ENCODE measurements at places on chromosomes 11 and 22.

GRCh38 chr11:34890089-34890488 lies 26.1 kb downstream of the APIP start:
- no peak for DNase-seq

DNA sequence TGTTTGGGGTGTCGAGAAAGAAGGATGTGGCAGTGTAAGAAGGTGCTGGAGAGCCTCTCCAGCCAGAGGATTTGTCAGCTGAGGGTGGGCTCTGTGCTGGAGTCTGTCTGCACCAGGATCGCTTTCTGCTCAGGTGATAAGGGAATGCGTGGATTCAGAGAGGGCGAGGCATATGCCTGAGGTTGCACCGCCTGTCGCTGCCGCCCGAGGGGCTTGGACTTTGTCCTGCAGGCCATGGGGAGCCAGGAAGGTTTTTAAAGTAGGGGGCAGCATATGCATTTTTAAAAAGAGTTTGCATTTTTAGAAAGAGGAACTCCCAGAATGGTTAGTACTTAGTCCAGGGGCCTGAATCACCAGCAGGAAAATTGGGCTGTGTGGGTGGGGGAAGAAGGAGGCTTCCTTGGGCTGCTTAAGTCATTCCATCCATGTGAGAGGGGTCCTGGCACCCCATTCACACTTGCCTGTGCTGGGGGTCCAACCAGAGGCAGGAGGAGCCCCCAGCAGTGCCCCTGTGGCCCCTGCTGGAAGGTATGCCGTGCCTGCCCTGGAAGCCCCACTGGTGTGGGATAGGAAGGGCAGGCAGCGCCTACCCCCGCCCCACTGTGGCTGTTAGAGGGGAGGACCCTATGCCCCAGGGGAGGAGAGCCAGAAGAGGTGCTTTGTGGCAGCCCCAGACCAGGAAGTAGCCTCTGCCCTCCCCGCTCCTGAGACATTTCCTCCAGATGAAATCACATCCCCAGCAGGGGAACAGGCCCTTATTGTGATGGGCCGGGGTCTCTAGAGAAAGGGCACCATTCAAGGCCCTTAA lies 35.8 kb upstream of the MYRF start:
- no peak for DNase-seq

- no peak for DNase-seq
These were observed 131.9 kb upstream of the MTNR1B start for GRCh38 chr11:92837595-92837994.

DNA sequence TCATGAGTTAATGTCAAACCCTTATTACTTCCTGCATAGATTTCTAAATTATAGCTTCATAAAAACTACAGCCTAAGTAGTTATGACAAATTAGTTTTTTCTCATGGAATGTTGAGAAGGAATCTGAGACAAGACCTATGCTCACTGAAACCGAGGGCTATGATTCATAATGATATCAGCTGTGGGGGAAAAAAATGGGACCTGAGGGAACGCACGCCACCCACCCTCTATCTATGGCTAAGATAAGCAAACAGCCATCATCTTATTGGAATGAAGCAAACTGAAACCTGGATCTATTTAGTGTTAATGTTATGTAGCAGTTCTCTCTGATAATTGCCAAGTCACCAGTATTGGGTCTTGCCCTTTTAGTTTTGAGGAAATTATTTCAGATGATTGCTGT lies 906.9 kb upstream of the RAG2 start:
- DNase-seq = peak; percentile 87

DNA sequence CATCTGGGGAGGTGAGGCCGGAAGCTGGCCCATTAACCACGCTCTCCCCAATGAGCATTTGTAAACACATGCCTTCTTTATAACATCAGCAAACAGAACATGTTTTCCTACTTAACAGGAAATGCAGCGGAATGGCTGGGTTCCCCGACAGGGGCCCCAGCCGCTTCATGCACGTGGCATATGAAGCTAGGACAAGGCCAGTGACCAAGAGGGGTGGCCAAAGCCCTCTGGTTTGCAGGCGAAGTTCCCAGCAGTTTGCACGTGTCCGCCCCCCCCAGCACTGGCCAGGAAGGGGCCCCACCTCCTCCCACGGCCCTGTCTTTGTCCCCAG lies 38.7 kb upstream of the LINC01488 start:
- DNase-seq = peak; percentile 70

GRCh38 chr22:19785461-19786263 lies 25.1 kb downstream of the TBX1 start:
- no peak for DNase-seq

GRCh38 chr11:133984828-133985227 lies 28.1 kb upstream of the IGSF9B start:
- no peak for DNase-seq

DNA sequence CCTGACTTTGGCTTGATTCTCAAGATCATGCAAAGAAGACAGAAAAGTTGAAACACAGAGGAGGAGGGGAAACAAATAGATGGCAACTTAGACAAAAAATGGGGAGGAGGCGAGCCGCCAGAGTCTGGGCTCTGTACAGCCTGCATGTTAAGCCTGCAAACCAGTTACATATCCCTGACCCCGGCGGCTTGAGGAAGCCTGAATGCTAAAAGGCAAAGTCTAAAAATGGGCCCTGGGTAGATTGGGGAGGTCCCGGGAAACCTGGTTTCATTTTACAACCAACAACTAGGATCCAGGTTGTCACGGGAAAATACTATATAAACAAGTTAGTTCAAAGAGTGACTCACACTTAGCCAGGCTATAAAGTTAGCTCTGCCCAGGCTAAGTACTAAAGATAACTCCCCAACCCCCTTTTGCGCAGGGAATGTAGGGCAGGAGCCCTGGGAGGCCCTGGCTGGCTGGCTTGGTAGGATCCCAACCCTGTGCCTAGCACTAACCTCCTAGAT lies 18.8 kb upstream of the ZBTB16 start:
- DNase-seq = peak; percentile 54

GRCh38 chr22:45064313-45065278 lies 54.8 kb upstream of the PHF21B start:
- DNase-seq = peak; percentile 93

GRCh38 chr11:134045799-134046635 lies 22.9 kb upstream of the JAM3 start:
- DNase-seq = peak; percentile 66

DNA sequence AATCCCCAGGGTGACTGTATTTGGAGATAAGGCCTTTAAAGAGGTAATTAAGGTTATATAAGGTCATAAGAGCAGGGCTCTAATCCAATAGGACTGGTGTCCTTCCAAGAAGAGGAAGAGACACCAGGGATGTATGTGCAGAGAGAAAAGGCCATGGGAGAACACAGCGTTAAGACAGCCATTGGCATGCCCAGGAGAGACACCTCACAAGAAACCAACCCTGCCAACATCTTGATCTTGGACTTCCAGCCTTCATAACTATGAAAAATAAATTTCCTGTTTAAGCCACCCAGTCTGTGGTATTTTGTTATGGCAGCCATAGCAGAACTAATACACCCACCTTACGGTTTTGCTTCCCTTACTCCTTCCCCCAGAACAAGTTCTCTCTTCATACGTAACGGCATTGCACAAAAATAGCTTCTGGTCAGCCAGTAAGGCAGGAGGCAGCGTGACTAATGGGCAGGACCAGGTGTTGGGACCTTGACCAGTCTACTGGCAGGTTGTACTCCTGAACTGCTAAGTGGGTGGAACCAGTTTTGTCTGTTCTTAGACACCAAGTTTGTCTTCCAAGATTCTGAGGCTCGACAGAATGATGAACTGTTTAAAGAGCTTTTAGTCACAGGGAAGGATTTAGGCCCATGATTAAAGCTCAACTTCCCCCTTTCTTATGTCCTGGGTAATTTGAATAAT lies 31.9 kb upstream of the UPB1 start:
- no peak for DNase-seq

DNA sequence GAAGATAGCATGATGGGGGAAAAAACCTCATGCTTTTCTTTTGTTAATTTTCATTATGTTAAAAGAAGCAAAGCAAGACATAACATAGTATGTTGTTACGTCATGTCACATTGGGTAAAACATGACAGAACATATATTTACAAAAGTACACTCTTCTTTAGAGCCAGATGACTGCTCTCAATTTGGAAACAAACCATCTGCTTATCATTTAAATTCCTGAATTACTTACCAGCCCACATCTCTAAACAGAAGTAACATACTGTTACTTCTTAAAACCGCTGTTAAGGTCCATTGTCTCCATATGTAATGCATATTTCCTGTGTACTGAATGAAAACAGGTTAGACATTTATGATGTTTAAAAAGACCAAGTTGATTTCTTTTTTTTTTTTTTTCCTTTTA lies 100.0 kb downstream of the TMEM135 start:
- no peak for DNase-seq

All from LHCN-M2 (cell line).